ENCODE measurements at places on chromosomes 13 and 19.

GRCh38 chr19:2288338-2288817 lies 6.4 kb upstream of the PEAK3 start:
- DNase-seq, result no peak

- DNase-seq, result no peak
These were observed 384.3 kb downstream of the EFNB2 start for GRCh38 chr13:106151056-106151699.

- DNase-seq, result no peak
These were observed 362.4 kb downstream of the SUCLA2 start for GRCh38 chr13:47638627-47639026.

DNA sequence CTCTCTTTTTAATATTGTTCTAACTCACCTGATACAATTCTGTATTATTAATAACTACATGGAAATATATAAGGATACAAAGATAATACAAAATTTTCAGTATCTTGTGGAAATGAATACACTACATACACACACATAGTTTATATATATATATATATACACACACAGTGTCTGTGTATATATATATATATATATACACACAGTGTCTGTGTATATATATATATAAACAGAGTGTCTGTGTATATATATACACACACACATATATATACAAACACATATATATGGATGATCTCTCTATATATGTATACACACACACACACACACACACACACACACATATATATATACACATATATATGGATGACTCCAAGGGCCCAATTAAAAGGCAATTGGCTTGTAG lies 749.1 kb downstream of the DACH1 start:
- DNase-seq, result no peak

GRCh38 chr13:53200075-53200474 lies 171.5 kb downstream of the OLFM4 start:
- DNase-seq, result no peak

GRCh38 chr13:28705461-28706083 lies 13.2 kb downstream of the SLC46A3 start:
- peak; percentile 51 for DNase-seq

DNA sequence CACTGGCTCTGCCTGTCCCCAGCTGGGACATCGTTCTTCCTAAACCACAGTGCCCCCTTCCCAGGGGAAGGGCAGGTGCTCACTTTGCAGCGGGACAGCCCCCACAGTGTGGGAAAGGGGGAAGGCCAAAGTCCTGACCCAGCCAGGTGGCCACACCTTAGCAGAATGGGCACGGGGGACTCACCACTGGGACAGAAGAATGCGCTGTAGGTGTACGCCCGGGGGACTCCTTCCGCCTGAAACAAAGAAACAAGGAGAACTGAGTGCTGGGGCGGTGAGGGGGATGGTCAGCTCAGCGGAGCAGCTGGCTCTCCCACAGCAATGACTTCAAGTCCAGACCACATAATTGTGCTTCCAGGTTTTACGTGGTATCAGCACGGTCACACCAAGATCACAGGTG lies 49.4 kb downstream of the F2RL3 start:
- no peak for DNase-seq

DNA sequence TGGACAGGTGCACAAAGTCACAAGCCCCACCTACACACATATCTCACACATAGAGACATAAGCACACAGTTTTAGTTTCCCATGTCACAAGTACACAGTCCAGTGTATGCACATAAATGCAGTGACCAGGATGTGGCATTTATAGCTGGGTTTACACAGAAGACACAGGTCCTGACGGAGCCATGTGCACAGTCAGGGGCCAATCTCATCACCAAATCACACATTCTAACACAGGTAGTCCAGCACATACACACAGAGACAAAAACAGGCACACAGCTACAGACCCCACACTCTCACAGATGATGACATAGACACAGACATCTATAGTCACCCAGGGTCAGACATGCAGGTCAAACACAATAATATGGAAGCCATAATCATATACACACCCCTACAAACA lies 2.1 kb downstream of the NUMBL start:
- no peak for DNase-seq

DNA sequence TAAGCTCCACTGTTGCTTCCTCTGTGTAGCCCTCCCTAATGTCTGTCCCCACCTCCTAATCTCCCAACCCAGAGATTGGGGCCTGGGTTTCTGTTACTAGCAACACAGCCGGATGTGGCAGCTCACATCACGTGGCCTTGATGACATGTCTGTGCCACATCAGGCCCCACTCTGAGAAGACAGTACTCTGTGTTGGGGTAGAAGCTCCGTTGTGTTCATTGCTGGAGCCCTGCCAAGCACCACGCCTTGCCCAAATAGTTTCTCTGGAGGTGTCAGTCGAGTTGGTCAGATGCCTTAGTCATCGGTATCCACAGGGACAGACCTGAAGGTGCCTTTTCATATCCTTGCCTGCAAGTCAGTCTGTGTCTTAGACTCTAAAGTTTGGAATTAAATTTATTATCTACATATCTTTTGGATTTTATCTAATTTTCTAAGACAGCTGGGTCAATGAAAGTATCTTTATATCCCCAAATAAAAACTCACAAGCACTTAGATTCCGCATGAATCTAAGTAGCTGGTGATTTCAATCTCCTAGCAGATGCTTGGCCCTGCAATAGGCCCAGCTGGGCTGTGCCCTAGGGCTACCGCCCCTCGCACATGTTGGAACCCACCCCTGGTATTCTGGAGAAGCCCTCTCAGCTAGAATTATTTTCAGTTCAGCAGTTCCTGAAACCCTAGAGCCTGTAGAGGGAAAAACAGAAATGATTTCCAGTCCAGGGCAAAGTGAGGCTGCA lies 204.0 kb upstream of the TSHZ3 start:
- DNase-seq, result no peak

DNA sequence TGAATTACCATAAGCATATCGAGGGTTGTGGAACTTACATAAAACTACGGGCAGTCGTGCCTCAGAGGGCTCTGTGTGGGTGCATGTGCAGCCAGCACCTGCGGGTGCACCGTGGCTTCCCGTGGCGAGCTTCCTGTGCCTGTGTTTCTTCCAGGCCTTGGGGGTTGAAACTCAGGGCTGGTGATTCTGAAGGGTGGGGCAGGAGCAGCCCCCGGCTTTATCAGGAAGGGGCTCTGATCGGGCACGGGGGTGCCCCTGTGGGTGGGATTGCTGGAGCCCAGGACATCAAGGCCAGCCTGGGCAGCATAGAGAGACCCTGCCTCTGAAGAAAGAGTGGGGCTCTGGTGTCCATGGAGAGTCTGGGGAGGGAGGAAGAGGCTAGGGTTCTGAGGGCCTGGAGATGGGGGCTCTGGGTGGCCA lies 11.1 kb downstream of the ATP4B start:
- DNase-seq, result no peak

DNA sequence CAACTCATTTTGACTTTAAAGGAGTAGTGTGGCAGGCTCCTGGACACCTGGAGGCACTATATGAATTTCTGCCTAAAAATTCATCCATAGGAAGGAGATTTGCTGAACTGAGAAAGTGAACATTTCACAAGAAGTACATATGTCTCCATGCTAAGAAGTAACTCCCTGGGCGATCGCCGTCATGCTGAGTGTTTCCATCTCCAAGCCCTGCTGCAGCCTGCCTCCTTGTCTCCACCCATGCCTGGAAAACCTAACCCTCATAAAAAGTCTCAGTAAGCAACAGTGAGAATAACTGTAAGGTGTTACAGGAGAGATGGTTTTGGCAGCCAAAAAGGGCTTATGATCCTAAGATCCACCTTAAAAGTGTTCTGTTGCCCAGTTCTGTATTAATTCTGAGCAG lies 251.3 kb downstream of the SHISA2 start:
- peak; percentile 4 for DNase-seq

GRCh38 chr19:12163826-12164225 lies 930 bp downstream of the ZNF136 start:
- no peak for DNase-seq

DNA sequence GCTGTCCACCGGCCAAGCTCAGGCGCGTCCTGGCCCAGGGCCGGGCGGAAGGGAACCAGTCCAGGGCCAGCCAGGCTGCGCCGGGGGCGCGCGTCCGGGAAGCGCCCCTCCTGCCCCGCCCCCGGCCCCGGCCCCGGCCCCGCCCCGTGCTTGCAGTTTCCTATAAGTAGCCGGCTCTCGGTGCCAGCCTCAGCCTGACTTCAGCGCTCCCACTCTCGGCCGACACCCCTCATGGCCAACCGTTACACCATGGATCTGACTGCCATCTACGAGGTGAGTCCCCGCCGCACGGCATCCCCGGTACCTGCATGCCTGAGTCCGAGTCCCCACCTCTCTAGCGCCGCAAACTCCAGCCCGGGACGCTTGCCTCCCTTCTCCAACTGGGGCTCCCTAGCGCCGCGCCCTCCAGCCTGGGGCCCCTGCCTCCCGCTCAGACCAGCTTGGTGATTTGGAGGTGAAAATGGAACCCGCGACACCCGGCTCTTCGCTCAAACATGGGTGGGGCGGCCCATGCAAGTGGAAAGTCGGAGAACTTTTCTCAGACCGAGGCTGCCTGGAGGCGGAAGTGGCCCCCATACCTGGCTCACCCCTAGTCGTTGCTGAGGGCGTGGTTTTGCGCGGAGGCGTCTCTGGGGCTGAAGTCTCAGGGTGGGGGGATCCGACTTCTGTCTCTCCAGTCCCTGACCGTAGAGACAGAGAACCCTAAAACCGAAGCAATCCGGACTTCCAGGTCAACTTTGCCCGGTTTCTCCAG lies at the start of gene ZFP36:
ZFP36 (plus strand) TSS at position 192 of the 754 bp plus-strand sequence; CDS start at position 250, 58 bp downstream.
- peak; percentile 82 for DNase-seq

DNA sequence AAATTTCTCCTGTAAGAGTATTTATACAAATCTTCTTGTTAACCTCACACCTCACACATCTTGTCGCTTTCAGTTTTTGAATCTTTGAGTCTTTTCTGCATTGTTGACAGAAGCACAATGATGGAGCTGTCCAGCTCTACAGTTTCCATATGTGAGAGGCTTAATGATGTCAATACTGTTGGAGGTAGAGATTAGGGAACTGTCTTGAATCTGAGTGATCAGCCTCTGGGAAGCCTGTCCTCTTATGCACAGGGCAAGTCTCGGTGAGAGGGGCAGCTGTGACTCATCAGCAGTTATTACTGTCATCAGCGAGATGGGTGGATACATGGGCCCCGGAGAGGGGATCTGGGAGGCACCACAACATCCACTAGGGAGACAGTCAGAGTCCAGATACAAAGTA lies 4.6 kb upstream of the ITGBL1 start:
- no peak for DNase-seq

- DNase-seq, result no peak
These were observed 1291.6 kb upstream of the SLC10A2 start for GRCh38 chr13:104357672-104358354.

- no peak for DNase-seq
These were observed 4.4 kb upstream of the C3 start for GRCh38 chr19:6724631-6725492.

GRCh38 chr13:76271728-76272232 lies 614.4 kb downstream of the KCTD12 start:
- no peak for DNase-seq

DNA sequence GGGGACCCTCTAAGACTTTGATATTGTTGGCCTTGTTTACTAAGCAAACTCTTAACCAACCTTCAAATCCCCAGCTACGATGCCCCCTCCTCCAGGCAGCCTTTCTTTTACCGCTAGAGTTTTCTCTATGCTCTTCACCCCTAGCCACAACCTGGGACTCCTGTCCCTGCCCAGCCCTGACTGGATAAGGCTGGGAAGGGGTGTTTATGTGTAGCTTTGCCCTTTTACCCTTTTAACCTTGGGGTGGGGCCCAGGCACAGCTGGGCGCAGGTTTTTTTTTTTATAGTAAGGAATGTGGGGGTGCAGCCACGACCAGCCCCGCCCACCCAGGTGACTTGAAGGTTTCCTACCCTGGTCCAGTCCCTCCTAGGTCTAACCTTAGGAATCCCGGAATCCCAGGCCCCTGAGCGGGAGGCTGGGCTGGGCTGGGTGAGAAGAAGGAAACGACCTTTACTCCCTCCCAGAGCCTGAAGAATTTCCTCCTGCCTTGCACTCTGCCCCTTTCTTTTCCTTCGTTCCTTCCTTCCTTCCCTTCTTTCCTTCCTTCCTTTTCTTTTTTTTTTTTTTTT lies 12.2 kb downstream of the TJP3 start:
- no peak for DNase-seq

DNA sequence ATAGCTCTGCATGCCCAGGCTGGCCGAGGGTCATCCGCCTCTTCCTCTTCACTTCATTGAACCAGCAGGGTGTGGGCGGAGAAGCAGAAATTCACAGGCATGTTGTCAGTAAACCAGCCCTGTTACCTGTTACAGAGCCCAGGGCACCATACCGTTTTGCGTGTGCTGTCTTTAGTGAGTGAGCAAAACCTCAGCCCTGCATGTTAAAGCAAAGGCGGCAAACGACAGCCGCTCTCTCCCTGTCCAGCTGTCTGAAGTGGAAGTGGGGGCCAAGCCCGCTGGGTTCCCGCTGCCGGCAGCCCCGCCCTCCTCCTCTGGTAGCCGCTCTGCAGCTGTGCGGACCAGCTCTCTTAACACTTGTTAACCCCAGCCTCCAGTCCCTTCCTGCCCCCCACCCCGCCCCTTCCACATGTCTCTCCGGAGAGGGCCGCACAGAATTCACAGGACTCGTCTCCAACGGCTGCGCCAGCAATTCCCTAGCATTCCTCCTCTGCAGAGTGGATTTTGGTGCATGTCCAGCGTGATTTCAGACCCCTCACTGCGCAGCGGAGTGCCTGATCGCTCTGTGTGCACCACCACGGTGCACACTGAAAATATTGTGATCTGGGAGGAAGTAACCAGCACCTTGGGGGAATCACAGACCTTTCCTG lies 12.7 kb downstream of the KLHL26 start:
- peak; percentile 68 for DNase-seq

GRCh38 chr13:93522501-93522900 lies 295.9 kb downstream of the GPC6 start:
- no peak for DNase-seq

GRCh38 chr13:76385586-76385985 lies 500.6 kb downstream of the KCTD12 start:
- no peak for DNase-seq

DNA sequence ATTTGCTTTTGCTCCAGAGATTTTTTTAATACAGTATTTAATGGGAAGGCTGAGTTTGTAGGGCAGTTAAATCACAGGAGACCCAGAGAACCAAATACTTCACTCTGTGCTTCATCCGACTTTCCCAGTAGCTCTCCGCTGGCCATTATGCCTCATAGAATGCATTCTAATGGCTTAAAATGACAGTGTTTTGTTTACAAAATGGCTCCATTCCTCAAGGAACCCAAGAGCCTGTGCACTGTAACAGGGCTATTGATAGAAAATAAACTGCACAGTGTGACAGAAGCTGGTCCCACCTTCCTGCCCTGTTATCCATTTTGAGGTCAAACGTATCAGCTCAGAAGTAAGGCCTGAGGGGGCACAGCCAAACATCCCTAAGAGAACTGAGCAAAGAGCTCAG lies 136.5 kb downstream of the RAP2A start:
- no peak for DNase-seq

Data from skin of body (tissue), 3 donors.